Pancreas (tissue), 10 donors: ENCODE measurements at places on chromosomes 4 and X. TPM values are rescaled to one million over a fixed set of nuclear protein-coding genes. Genes with fewer than 3 reads are reported as not detected.

- DNase-seq = no peak
These were observed 85.7 kb upstream of the MTM1 start for GRCh38 chrX:150482537-150483206.

DNA sequence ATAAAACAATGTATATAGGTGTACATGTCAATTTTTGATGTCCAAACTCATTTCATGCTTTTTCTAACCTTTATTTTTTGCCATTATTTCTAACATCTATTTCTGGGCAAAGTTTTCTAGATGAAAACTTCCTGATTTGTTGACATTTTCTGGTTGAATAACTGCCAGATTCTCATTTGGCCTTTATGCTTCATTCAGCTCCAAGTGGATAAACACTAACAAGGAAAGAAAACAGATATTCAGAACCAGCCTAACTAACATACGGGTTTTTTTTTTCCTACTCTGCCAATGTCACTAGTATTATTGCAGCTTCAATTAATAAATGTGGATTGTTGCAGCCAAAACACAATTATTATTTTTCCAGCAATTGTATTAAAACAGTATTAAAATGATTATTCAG is 50.9 kb upstream of the RAP1GDS1 start:
- no peak for DNase-seq

DNA sequence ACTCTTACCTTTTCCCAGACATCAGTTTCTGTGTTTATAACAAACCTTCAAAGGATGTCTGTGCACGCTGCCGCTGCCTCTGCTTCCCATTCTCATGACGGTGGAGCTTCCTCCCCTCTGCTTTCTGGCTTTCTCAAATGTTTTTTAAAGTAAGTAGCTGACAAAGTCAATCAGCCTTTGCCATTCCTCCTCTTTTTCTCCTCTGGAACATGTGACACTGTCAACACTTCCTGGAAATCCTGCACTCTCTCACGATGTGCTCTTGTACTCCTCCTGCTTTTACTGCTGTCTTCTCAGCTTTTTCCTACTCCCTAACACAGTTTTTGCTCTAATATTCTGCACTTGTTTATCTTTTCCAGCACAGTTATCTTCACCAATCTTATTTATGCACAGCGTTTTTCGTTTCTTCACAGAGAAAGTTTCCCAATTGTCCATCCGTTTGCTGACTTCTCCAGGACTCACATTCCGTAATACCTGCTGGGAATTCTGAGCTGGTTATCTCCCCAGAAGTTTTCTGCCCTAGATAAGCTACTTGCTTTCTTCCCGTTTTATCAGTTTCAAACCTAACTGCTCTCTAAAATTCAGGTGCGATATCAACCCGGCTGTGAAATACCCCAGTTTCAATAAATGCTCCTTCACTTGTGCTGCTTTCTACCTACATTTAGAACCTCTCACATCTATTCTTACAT is 465.6 kb upstream of the AGA start:
- DNase-seq = no peak

- no peak for DNase-seq
These were observed 40.3 kb upstream of the ATXN3L start for GRCh38 chrX:13360146-13360545.

Gene TRIML1
- total RNA-seq = not detected

Gene ENPEP
- 0.71 TPM for total RNA-seq
